ENCODE measurements at places on chromosomes 1 and 21. TPM values are rescaled to one million over a fixed set of nuclear protein-coding genes. Genes with fewer than 3 reads are reported as not detected.

The KRTAP21-3 gene
- not detected for total RNA-seq

DNA sequence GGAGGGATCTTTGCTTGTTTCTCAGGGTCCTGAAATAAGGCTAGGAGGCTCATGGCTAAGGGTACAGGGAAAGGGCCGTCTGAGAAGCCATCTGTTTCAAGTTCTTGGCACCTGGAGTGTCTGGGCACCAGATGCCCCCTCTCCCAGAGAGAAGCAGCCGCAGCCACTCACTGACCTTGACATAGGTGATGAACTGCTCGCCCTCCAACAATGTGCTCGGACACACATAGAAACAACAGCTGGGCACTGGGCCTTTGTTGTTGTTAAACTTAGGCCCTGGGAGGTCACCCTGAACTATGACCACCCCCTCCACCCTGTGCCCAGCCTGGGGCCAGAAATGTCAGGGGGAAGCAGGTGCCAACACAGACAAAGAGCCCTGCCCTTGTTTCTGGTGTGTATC is 9.2 kb upstream of the TNNI1 start:
- no peak overlapping the region for H3K27ac ChIP-seq
- no peak overlapping the region for H3K4me3 ChIP-seq
- no peak for DNase-seq
- H3K36me3 ChIP-seq, result no peaks in the 10 kb centered on the region

GRCh38 chr1:67832737-67833601 is at the start of gene GNG12:
Gene GNG12 (minus strand): TSS chr1:67833467. CDS start chr1:67707686, 125,781 bp downstream.
- DNase-seq, result peak; percentile 94
- no peak within 1 kb of the TSS for H3K27ac ChIP-seq
- H3K27me3 ChIP-seq, result peaks cover 47% of the 10 kb centered on the region
- peaks cover 30% of the 10 kb centered on the region for H3K4me1 ChIP-seq
- no peaks in the 10 kb centered on the region for H3K36me3 ChIP-seq
- H3K4me3 ChIP-seq, result peak within 1 kb of the TSS; percentile 93

DNA sequence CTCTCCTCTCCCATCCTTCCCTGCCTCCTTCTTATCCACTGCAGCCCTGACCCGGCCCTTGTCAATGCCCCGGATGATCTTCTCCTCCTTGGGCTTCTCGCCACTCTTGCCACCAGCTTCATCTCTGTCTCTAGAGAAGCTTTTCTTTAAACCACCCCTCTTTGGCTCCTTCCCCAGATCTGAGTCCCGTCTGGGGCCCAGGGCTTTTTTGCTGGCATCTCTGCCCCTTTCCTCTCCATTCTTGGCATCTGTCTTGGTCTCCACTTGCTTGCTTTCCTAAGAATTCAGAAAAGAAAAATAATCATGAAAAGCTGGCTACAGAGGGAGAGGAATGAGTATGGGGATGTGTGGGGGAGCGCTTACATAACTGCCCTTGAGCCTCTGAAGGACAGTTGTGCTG is 11.8 kb downstream of the SHISA4 start:
- no peaks in the 10 kb centered on the region for H3K27me3 ChIP-seq
- H3K27ac ChIP-seq, result no peak overlapping the region
- no peak overlapping the region for H3K4me3 ChIP-seq
- DNase-seq, result no peak
- H3K4me1 ChIP-seq, result peaks cover 2% of the 10 kb centered on the region

- H3K36me3 ChIP-seq, result peaks cover 16% of the 10 kb centered on the region
- no peaks in the 10 kb centered on the region for H3K4me1 ChIP-seq
- DNase-seq, result no peak
- no peak overlapping the region for H3K27ac ChIP-seq
These were observed 14.7 kb downstream of the PPIE start for GRCh38 chr1:39753132-39754025.

DNA sequence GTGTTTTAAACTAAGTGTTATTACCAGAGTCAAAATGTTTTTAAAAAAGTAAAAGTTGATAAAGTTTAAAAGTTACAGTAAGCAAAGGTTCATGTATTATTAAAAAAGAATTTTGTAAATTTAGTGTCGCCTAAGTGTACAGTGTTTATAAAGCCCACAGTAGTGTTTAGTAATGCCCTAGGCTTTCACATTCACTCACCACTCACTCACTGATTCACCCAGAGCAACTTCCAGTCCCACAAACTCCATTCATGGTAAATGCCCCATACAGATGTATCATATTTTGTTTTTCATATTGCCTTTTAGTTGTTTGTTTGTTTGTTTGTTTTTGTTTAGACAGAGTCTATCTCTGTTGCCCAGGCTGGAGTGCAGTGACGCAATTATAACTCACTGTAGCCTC is 353.8 kb upstream of the PTBP2 start:
- no peak overlapping the region for H3K27ac ChIP-seq
- H3K4me3 ChIP-seq, result no peak overlapping the region
- H3K36me3 ChIP-seq, result no peaks in the 10 kb centered on the region
- no peak for DNase-seq
- H3K4me1 ChIP-seq, result no peaks in the 10 kb centered on the region

GRCh38 chr1:11799896-11800295 is 5.9 kb downstream of the MTHFR start:
- H3K27me3 ChIP-seq, result no peaks in the 10 kb centered on the region
- no peak overlapping the region for H3K27ac ChIP-seq
- H3K4me3 ChIP-seq, result no peak overlapping the region
- H3K36me3 ChIP-seq, result no peaks in the 10 kb centered on the region

DNA sequence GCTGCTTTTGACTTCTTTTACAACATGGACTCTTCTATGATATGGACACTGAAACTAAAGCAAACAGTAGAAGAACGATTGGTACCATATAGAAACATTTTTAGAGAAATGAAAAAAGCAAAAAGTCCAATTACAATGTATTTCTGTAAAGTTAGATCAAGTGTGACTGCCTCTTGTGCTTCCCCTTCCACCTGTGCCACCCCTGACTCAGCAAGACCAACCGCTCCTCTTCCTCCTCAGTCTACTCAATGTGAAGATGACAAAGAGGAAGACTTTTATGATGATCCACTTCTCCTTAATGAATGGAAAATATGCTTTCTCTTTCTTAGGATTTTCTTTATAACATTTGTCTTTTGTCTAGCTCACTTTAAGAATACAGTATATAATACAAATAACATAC is 66.9 kb downstream of the PHTF1 start:
- peaks cover 9% of the 10 kb centered on the region for H3K36me3 ChIP-seq
- DNase-seq, result no peak
- H3K4me3 ChIP-seq, result no peak overlapping the region

The USP33 gene
- total RNA-seq, result 61.9 TPM

- DNase-seq, result peak; percentile 8
- H3K4me1 ChIP-seq, result peaks cover 39% of the 10 kb centered on the region
- no peaks in the 10 kb centered on the region for H3K36me3 ChIP-seq
- H3K4me3 ChIP-seq, result 0 out of 2 replicates have a peak overlapping the region, but pooled peaks have one; percentile 7
- no peak overlapping the region for H3K27ac ChIP-seq
- peaks cover 46% of the 10 kb centered on the region for H3K27me3 ChIP-seq
These were observed 27.4 kb downstream of the DUSP10 start for GRCh38 chr1:221714227-221715152.

GRCh38 chr1:187032982-187033692 is 204.4 kb downstream of the PLA2G4A start:
- H3K4me3 ChIP-seq, result no peak overlapping the region
- H3K4me1 ChIP-seq, result no peaks in the 10 kb centered on the region
- H3K27me3 ChIP-seq, result no peaks in the 10 kb centered on the region
- no peaks in the 10 kb centered on the region for H3K36me3 ChIP-seq

The BACH1 gene
- total RNA-seq, result 41.2 TPM
